NCI-H2171 (cell line): ENCODE measurements at places on chromosomes 5 and 9.

DNA sequence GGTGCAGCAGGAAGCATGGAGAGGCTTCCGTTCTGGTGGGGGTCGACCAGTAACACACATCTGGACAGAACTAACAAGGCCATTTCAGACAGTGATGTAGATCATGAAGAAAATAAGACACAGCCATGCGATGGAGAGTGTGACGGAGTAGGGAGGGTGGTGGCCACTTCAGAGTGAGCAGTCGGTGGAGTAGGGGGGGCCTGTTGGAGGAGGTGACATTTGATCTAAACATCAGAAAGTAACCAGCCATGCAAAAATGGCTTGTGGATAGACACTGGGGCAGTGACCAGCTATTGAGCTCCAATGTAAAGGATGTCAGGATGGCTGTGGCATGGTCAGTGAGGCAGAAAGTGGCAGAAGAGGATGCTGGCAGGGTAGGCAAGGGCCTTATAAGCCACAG, 65.9 kb downstream of the PPARGC1B start:
- no peak for DNase-seq

- DNase-seq, result peak; percentile 31
Observed at GRCh38 chr9:133892193-133892920, 99.8 kb downstream of the VAV2 start.

DNA sequence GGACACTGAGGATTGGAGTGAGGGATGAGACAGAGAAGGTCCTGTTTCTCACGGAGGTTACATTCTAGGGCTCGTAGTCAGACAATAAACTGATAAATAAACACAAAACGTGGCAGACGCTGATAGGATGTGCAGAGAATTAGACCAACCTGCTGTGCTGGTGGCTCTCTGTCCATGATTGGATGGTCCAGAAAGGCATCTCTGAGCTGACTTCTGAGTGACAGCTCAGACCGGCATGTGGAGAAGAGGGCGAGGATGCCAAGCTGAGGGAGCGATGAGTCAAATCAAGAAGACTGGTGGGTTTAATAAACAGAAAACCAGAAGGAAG, 132.3 kb upstream of the TAF11L2 start:
- DNase-seq, result no peak

GRCh38 chr5:135266303-135266635, 132.8 kb downstream of the MACROH2A1 start:
- no peak for DNase-seq

- DNase-seq, result peak; percentile 44
Observed at GRCh38 chr5:76942581-76942980, 10.3 kb upstream of the CRHBP start.

GRCh38 chr9:93902780-93903655, 52.1 kb downstream of the BARX1 start:
- DNase-seq, result no peak

GRCh38 chr9:6405371-6405770, 7.6 kb upstream of the UHRF2 start:
- DNase-seq, result no peak

- no peak for DNase-seq
Observed at GRCh38 chr9:13322828-13323550, 43.5 kb upstream of the MPDZ start.

GRCh38 chr9:115548609-115549260, 430.8 kb upstream of the TNC start:
- DNase-seq, result no peak

GRCh38 chr5:54644226-54644625, 126.7 kb downstream of the SNX18 start:
- no peak for DNase-seq

DNA sequence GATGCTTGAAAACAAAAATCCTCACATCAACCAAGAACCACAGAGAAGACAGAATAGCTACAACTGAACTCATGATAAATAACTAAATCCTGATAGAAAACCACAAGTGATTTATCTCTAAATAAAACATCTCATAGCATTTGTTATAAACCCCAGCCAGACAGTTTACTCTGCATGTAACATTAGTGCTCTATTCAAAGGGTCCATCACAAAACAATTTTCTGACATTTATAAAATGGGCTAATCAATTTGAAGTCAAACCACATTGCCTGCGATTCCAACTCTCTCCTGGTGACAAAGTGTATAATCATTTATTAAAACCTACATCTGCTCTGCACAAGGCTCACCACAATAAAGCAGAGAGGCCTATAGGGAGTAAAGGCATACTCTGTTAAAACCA, 49.8 kb downstream of the UIMC1 start:
- DNase-seq, result no peak

GRCh38 chr5:11602298-11602697, 301.9 kb downstream of the CTNND2 start:
- DNase-seq, result no peak

GRCh38 chr5:36722900-36723299, 116.5 kb downstream of the SLC1A3 start:
- DNase-seq, result no peak

- DNase-seq, result no peak
Observed at GRCh38 chr5:80059354-80059980, 24.3 kb downstream of the THBS4 start.

DNA sequence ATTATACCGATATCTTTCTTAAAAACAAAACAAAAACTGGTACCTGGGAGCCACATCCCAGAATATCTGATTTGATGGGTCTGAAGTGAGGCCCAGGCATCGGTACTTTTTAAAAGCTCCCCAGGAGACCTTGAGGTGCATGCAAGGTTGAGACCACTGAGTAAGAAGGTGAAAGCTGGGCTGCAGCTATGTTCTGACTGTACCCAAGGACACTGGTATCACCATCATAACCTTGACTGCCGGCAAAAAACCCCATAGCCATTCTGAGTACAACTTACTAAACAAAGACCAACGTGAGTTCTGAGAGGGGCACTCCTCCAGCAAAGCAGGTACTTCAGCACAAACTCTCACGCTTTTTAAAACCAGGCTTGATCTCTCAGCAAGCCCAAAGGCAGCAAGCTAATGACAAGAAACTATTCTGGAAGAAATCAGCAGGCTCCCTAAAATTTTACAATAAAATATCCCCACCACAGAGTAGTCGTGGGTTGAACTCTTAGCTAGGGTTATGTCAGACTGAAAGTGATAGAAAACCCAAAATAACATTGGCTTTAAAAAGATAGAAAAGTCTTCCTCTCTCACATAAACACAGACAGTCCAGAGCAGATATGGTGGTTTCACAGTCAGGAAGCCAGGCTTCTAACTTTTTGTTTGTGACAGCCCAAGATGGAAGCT, 263.9 kb downstream of the SAXO1 start:
- no peak for DNase-seq

DNA sequence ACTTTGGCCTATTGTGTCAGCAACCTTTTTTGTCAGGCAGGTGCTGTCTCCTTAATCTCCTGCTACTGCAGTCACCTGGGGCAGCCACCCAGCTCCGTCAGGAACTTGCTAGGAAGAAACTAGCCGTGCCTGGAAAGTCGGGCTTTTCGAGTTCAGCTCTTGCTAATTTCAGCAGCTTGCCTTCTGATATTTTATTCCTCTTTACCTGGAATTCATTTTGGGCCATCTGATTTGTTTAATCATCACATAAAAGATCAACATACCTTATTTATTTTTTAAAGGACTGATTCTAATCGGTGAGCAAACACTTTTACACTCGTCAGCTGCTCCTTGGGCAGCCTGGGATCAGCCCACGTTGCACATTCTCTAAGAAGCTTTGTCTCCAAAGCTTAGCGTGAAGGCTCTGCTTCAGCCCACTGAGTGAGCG, 42.2 kb downstream of the PRLR start:
- no peak for DNase-seq

DNA sequence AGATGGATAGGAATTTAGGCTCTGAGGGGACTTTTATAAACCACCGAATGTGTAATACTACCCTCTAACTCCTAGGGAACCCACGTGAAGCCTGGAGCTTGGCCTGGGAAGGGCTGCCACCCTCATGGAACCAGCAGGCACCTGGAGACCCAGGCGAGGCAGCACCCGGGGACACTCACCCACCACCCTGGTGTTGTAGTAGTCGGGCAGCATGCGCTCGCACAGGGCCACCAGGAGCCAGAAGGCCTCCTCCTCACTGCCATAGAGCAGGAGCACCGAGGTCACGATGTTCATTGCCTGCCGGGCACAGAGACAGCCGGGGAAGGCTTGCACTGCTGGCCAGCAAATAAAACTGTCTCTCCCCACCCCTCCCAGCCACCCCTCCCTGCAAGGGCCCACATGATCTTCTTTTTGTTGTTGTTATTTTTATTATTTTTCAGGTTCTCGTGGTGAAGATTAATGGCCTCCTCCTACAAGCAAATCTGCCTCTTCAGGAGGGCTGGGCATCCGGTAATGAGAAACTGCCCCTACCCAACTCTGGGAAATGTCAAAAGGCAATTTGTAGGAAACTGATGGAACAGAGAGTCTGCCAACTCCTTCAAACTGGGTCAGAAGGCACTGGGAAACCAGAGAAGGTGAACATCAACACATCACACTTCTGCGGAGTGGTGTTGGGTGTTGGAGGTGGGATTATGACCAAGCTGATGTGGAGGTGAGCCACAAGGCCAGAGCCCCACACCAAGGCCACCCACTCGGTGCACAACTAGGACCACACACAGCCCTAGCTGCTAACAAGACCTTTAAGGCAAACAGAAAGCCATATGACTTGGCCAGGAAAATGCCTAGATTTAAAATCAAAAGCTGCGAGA, 17.4 kb upstream of the MRNIP start:
- DNase-seq, result no peak

- DNase-seq, result no peak
Observed at GRCh38 chr5:5384660-5385330, 37.7 kb upstream of the ICE1 start.

GRCh38 chr5:98911280-98912040, 17.3 kb downstream of the CHD1 start:
- DNase-seq, result no peak

DNA sequence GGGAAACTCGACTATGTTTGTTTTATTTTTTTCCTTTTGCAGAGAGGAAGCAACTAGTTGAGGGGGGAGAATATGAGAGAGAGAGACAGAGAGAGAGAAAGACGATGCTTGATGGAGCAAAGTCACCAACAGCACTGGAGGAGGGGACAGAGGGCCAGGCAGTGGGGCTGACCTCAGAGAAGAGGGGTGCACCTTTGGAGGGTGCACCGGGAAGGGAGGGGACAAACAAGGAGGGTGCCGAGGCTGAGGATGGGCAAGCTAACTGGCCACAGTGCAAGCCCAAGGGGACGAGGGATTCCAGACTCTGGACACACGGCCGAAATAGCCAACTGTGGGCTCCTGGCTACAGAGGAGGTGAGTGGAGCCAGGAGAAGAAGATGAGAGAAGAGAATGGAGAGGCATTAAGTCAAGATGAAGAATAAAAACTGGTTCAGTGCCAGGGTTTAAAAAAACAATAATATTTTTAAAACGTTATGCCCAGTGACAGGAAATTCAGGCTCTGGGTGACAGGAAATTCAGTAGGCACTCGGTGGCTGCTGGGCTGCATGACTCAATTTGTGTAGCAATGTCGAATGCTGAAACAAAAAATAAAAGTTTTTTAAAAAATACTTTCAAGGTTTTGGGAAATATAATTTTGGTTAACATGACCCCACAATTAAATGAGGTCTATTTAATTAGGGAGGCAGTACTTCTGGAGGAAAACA, 13.3 kb upstream of the GLRX start:
- DNase-seq, result no peak

GRCh38 chr5:123358751-123359150, 64.5 kb downstream of the CEP120 start:
- DNase-seq, result no peak

GRCh38 chr5:125877248-125877647, 546.0 kb upstream of the GRAMD2B start:
- no peak for DNase-seq

GRCh38 chr9:136726631-136727191, 14.3 kb downstream of the DIPK1B start:
- no peak for DNase-seq

DNA sequence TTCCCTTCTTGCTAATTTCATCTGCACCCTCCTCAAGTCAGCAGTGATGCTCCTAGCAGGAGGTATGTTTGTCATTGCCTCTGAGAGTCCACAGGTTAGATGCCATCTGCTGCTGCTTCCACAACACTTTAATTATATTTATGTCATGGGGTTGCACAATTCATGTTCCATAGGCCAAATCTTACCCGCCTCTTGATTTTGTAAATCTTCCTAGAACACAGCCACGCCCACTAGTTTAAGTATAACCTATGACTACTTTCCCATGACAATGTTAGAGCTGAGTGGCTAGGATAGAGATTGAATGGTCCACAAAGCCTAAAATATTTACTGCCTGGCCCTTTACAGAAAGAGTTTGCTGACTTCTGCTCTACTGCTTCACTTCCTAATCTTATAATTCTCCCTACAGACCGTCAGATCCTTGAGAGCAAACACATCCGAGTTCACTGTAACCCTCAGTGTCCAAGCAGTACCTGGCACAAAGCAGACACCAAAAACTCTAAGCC, 21.1 kb downstream of the LIFR start:
- DNase-seq, result peak; percentile 64

DNA sequence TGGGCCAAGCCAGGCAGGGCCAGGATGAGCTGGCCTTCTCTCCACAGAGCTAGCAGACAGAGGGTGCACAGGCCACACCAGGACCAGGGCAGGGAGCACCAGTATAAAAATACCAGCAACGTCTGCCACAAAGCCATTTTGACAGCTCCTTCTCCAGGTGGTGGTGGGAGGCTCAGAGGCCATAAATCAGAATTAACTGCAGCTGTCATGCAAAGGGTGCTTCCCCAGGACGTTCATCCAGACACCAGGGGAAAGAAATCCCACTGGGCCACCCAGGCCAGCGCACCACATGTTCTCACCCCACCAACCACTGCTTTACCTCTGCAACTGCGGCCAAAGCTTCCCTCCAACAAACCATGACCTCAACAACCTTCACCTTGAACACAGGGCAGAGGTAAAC, 403.7 kb upstream of the TRPC7 start:
- DNase-seq, result no peak

- peak; percentile 98 for DNase-seq
Observed at GRCh38 chr9:129458663-129459546, 162.0 kb downstream of the C9orf50 start.

GRCh38 chr5:177421062-177421798, 5.2 kb upstream of the GRK6 start:
- no peak for DNase-seq

DNA sequence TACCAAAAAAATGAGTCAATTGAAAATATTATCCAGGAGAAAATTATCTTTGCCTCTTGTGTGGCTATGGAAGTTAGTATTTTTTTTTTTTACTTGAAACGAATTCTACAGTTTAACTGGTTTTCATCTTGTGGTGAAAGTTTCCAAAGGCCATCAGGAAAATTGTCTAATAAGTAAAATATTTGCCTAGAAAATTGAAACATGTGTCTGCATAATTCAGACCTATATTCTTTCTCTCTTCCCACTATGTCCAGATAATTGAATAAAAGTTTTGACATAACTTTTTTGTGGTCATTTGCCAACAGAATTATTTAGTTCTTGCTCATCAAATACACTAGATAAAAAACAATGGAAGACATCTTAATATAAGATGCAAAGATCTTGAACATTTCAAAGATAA, 321.5 kb upstream of the RPS23 start:
- DNase-seq, result no peak

- DNase-seq, result peak; percentile 37
Observed at GRCh38 chr9:69757996-69758675, 1.7 kb downstream of the PTAR1 start.
